DMS 273 treated with DMSO at 0.1 percent for 48 hours (cell line): ENCODE measurements at places on chromosomes 7 and 10.

GRCh38 chr10:91885362-91886079, 23.8 kb downstream of the FGFBP3 start:
- DNase-seq = no peak

GRCh38 chr7:14761510-14762296, 140.8 kb downstream of the DGKB start:
- peak; percentile 68 for DNase-seq

DNA sequence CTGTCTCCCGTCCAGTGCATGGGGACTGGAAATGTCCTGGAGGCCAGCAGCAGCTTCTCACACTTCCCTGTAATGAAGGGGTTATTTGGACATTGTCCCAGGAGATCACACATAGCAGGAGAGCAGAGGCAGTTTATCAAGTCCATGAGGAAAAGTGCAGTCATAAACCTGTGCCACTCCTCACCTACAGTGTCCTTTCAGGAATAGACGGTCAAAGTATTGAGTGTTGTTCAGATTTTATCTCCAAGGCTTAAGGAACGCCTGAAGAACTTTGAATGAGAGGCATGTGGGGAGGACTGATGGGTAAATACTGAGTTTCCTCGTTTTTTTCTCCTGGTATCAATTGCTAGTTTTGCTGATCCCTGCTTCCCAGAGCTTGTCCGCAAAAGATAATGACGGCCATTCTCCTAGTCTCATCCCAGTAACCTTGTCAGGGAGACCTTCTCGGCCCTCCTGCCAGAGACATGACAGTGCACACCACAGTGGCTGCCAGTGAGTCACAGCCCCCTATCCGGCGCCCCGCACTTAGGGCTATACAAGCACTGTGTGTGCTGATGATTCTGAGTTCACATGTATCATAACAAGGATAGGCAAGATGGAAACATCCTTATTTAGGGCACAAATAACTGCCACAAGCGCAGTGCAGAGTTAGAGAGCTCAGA, 495.5 kb upstream of the MGMT start:
- DNase-seq = no peak

DNA sequence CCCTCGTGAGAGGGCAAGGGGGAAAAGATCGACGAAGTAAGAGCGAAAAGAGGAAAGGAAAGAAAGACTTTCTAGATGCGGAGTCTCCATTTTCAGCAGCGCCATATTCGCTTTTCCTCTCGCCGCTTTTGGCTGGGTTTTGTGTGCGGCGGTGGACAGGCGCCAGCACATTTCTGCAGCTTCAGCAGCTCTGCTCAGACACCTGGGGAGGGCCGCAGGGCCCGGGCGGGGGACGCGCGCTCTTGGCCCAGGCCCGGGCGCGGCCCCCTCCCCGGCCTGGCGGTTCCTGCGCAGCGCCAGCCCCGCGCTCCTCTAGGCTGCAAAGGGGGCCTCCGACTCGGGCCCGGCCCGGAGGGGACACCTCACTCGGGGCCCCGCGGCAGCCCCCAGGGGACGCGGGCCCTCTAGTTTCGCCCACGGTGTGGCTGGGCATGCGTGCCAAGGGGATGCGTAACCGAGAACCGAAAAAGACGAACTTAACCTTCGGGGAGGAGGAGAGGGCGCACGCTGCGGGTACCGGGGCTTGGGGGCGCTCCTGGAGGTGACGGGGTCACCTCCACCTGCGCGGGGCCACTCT, 34.5 kb upstream of the EBLN1 start:
- no peak for DNase-seq
